Stimulated activated CD4-positive, alpha-beta T cell treated with anti-CD3 and anti-CD28 coated beads, Interleukin-2, amount 100 ng/mL, for 24 hours (primary cell): ENCODE measurements at places on chromosomes 13 and 19.
A peak's percentile ranks its signal among the peaks of the same experiment; 100 is the strongest.

- DNase-seq = peak; percentile 71
Observed at GRCh38 chr19:30784850-30785457, 412.8 kb downstream of the ZNF536 start.

DNA sequence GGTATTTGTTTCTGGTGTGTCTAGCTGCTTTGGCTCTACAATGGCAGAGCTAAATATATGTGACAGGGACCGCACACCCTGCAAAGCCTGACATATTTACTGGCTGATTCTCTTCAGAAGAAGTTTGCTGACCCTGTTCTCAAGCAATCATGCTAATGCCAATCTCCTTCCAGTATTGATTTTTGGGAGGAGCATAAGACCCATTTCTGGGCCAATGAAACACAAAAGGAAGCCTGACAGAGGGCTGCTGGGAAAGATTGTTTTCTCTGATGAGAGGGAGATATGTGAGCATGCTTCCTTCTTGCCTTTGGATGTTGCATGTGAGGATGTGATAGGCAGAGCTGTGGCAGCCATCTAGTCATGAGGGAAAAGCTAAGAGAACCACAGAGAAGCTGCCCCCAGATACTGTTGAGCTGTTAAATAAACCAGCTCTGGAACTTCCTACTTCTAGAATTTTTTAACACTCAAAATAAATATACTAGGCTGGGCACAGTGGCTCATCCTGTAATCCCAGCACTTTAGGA, 31.4 kb upstream of the TPTE2 start:
- DNase-seq = no peak

DNA sequence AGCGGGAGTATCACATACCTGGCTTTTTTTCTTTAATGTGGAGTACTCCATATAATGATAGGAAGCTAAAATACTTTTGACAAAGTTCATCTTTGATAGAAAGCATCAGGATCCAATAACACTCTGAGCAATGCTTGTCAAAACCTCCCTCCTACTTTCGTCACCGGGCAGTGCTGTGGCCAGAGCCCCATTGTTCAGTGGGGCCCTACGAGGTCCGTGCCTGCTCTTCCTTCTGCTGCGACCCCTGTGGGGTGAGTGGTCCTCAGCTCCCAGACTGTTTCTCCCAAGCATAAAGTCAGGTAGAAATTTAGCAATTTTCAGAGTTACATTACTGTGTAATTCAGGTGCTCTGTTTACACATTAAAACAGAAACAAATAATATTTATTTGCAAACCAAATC, 51.2 kb downstream of the ANKRD10 start:
- DNase-seq = no peak

- DNase-seq = no peak
Observed at GRCh38 chr19:2867025-2867991, at the start of gene ZNF556. TSS of gene ZNF556 (plus strand) at chr19:2867335. CDS start at chr19:2867422, 87 bp downstream.

DNA sequence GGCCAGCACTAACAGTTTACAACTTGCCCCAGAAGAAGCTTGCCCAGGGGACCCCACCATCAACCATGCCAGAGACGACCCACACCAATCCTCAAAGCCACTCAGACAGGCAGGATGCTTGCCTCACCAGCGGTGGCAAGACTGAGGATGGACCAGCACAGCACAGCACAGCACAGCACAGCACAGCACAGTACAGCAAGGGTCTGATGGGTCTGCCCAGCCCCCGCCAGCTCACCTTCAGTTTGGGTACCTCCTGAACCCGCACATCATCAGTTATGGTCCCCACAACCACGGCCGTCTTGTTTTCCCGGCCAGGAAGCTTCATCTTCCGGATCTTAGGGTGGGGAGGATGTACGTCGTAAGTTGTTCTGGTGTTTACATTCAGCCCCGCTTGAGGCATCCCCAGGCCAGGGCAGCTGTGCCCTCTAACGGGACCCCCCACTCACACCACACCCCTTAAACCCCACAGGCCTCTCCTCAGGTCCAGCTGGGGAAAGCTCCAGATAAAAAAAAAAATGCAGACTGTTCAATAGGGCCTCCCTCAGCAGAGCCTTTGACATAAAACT, 1.7 kb upstream of the FAM83E start:
- no peak for DNase-seq

DNA sequence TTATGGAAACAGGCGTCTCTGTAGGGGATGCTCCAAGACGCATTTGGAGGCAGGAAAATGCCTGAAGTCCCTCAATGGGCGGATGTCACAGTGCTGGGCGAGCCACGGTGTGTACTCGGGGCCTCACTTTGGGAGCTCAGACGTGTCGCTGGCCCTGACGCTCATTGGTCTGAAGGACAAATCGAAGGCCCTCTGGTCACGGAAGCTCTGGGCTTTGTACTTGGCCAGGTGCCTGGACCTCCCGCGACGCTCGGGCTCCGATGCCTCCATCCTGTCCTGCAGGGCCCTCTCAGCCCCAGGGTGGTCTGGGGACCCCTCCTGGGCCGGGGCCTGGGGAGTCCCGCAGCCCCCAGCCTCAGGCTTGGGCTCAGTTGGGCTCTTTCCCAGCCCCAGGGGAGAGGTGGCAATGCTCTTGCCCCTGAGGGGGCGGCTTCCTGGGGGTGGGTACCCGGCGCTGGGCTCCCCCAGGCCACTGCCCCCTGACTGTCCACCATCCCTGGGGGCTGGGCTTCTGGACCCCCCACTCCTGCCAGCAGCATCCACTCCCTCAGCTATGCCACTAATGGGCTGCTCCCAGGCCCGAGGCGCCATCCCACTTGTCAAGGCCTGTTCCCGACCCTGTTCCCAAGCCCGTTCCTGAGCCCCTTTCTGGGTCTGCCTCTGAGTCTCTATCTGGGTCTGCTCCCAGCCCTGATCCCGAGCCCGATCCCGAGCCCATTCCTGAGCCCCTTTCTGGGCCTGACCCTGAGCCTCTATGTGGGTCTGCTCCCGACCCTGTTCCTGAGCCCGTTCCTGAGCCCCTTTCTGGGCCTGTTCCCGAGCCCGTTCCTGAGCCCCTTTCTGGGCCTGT, 39.5 kb upstream of the GRTP1 start:
- no peak for DNase-seq

- no peak for DNase-seq
Observed at GRCh38 chr13:20561741-20562140, 5.2 kb upstream of the IFT88 start.

DNA sequence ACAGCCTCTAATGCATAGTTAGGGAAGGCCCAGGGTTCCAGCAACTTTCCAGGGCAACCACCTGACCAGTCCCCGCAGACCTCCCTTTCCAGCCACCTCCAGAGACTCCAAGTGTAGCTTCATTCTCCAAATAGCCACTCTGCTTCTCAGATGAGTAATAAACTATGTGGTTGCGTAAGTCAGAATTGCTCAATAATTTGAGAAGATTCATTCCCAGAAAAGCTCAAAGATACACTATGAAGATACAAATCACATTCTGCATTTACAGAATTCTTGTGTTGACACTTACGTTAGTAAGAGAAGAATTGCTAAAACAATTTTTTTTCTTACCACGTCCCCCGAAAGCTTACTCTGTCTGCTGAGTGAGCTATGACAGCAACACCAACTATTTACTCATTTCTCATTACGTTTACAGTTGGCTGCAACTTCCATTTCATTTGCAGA, 8.2 kb upstream of the LATS2 start:
- no peak for DNase-seq

GRCh38 chr13:45393941-45394570, 24.1 kb downstream of the SLC25A30 start:
- DNase-seq = peak; percentile 19

DNA sequence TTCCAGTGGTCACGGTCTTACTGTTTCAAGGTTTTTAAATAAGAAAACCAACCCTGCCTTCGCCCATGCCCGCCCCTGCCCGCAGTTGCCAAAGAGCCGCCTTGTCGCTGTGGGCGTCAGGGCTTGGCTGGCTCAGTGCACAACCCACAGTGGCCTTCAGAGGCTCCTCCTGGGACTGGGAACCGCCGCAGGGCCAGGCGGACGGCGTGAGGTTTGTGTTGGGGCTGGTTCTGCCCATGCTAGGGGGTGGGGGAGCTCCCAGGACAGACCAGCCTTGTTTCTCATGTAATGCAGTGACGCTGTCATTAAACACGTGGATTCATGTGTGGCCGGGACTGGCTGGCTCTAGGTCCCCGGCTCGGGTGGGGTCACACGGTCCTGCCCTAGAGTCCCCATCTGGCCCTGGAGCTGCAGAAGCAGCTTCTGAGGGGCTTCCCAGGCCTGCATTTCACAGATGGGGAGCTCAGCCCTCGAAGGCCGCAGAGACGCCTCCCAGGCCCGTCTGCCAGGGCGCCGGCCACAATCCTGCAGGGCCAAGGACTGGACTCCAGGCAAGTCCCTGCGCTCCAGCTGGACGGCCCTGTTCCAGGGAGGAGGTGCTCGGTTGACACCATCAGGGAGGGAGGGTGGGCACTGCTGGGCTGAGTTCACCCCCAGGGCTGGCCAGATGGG, 2.4 kb upstream of the TEKTIP1 start:
- DNase-seq = no peak

DNA sequence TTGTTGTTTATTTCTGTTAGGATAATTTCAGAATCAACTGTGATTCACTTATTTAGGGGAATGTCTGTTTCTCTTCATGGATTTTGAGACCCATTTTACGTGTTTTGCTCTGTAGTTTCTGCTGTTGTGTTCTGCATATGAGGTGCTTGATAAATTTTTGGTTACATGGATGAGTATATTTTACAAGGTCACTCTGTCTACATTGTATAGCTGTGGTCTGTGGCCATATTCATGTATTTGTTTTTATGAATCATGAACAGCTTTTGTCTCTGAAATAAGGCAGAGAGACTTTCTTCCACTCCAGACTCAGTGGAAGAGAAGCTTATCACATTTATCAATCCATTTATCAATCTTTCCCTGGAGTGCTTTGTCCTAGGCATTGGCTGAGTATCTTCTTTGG, 56.6 kb downstream of the PDS5B start:
- DNase-seq = no peak

DNA sequence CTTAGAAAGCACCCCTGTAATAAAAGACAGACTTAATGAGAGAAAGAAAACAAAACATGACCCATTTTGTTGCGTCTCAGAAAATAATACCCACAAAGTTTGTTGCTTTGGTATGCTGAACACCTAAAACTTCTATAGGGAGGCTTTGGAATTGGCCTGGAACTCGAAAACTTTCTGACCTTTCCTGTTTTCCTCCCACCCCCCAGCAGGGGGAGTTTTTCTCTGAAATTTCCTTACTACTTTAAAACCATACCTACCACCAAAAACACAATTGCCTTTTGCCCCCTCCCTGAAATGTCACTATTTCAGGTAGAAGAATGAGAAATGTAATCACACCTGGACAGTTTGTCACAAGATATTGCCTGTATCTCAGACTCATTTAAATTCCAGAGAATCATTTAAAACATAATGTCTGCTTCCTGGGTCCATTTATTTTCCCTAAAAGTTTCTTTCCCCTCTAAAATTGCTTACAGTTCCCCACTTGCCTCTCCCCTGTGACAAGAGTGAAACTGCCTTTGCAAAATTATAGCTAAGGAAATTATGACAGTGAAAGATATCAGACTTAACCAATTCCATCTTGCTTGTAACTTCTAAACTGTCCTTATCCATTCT, 2700.2 kb downstream of the PCDH9 start:
- peak; percentile 4 for DNase-seq

GRCh38 chr19:5645409-5645808, 22.5 kb downstream of the SAFB start:
- DNase-seq = no peak

GRCh38 chr19:11203194-11204075, 6.1 kb upstream of the KANK2 start:
- peak; percentile 63 for DNase-seq

DNA sequence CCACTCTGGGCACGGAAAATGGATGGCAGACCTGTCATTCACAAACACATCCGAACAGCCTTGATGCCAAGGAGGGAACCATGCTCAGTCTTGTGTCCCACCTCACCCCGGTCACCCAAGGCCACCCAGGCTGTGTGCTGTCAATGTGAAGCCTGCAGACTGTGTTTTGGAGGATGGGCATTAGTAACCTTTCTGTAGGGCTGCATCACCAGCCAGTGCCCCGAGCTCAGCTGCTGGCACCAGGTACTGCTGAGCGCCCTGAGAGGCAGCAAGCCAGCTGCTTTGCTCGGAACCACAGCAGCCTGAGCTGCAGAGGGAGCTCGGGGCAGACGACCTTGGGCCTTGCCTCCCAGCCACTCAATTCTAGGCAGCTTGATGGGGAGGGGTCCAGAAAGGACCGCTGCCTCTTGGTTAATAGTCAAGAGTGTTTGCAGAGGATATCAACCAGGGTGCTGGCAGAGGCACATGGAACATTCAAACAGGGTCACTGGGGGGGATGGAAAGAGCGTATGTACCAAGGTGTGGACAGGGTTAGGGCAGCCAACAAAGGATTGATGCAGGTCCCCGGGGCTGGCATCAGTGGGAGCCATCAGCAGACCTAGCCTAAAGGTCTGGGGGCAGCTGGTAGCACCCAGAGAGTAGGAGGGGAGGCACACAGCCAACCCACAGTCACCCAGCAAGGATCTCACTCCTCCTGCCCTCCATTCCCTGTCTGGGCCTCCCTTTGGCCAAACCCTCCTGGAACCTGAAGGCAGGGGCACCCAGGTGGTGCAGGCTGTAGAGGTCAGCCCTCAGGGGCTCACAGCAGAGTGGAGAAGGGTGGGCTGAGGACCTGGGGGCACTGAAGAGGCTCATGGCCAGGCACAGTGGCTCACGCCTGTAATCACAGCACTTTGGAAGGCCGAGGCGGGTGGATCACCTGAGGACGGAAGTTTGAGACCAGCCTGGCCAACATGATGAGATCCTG, 8.1 kb downstream of the VSTM2B start:
- no peak for DNase-seq

DNA sequence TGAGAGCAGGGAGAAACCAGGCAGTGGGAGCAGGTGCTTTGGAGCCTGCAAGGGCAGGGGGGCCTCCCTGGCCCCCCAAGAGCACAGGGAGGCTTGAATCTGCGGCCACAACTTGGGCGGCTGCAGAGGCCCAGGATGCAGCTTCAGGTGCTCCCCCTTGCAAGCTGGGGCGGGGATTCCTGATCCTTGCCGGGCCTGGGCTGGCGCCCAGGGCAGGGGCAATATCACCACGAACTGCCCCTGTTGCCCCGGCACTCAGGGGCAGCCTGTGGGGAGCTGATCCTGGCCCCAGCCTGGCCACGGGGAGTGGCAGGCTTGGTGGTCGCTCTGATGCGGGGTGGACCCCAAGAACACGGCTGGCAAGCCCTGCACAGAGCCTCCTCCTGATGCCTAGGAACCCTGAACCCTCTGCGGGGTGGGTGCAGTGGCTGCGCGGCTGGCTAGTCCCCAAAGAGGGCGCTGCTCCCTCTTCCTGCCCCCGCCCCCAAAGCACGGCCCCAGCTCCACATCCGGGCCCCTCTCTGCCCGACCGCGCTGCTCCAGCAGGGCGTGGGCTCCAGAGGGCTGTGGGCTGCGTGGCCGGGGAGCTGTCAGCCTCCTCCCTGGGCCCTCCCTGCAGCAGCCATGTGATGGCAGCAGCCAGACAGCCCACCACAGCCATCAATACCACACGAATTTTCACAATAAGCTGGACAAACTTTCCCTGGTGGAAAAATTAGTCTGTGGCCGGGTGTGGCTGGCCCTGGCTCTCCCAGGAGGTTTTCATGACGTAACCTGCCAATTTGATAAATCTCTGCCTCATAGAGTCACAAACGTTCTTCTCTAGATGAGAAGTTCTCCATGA, 21.0 kb downstream of the TNFSF9 start:
- peak; percentile 69 for DNase-seq
